ENCODE measurements at places on chromosomes 3 and 15.

DNA sequence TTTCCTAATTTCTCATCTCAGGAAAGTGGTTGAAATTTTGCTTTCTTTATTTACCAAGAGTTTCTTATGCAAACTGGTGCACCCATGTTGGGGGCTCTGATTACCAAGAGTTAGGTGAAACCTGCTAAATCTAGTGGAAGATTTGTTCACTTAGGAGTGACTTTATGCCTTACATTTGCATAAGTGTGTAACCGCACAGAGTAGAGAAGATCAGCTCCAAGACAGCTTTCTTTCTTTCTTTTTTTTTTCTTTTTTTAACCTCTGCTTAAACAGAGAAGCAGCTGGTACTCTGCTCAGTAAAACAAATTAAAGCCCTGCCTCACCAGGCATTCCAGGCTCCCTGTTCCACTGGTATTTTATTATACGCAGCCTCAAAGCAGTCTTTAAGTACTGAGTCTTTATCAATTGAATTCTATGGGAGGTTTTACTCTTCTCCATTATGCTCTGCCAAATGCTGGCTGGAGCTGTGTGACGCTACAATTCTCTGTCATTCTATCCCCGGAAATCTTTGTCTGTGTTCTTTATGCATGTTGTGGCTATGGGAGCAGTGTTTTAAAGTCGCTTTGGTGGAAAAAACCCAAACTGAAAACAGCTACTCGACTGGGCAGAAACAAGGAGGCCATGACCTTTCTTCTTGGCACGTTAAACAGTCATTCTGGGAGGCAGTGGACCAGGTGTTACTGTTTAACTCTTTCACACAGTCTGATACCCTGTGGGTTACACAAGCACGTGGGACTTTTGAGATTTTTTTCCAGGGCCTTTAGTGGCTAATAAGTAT, 55.2 kb upstream of the GBE1 start:
- DNase-seq, result no peak

DNA sequence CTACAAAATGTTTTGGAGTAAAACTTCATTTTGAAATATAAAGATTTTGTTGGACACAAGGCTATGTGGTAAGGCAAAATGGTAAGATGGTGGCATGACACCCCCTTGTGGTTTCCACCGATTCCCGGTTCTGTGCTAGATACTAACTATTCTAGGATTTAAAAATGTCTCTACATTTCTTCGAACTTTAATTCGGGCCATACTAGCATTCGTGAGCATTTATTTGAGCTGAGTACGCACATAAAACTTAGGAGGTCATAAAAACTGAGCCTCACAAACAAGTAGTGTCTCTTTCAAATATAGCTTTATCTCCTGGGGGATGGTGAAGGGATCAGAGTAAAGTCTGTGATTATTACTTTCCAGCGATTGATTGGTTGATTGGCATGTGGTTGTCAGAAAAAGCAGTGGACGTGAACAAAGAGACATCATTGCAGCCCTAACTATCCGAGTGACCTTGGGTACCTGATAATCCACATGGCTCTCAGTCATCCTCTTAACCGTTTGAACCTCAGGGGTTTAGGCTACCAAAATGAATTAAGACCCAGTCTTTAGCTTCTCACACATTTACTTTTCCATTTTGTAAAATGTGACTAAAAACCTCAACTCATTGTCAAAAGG, 1.1 kb upstream of the ZNF639 start:
- no peak for DNase-seq

DNA sequence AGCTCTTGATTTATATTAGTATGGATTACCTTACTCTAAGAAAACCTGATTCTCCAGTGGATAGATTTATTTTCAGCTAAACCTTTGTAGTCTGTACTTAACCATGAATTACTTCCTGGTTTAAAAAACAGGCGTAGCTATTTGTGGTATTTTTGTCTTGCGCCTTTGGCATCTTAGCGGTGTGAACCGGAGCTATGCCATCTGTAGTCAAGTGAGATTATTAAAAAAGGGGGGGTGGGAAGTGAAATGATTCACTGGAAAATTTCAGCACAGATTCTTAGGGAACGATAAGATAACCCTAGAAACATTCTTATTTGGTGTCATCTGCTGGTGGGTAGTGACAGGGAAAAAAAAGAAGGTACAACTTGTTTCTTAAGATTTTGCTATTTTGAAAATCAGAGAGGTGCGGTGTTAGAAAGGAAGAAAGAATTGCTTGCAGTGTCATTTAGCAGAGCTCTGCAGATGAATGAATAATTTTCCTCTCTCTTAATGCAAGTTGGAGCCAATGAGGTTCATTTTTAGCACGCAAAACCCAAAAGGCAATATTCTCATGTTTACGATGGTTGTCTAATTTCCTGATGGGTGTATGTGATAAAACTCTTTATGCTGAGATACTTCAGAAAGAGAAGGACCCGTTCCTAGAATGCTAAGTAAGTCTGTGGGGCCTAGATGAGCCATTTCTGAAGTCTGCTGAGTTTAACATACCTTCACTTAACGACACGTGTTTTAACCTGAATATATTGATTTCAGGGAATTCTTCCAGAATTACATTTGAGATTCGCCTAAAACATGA, 44.0 kb downstream of the PSMD6 start:
- DNase-seq, result no peak

GRCh38 chr3:179948740-179949139, 88.0 kb downstream of the PEX5L start:
- no peak for DNase-seq

Measured in stimulated activated CD8-positive, alpha-beta memory T cell treated with anti-CD3 and anti-CD28 coated beads, Interleukin-7, amount 100 ng/mL, for 1 hour (primary cell).